ENCODE measurements at places on chromosomes 7 and 10.

- DNase-seq = no peak
Measured at GRCh38 chr7:103394566-103394965, 47.1 kb downstream of the PSMC2 start.

DNA sequence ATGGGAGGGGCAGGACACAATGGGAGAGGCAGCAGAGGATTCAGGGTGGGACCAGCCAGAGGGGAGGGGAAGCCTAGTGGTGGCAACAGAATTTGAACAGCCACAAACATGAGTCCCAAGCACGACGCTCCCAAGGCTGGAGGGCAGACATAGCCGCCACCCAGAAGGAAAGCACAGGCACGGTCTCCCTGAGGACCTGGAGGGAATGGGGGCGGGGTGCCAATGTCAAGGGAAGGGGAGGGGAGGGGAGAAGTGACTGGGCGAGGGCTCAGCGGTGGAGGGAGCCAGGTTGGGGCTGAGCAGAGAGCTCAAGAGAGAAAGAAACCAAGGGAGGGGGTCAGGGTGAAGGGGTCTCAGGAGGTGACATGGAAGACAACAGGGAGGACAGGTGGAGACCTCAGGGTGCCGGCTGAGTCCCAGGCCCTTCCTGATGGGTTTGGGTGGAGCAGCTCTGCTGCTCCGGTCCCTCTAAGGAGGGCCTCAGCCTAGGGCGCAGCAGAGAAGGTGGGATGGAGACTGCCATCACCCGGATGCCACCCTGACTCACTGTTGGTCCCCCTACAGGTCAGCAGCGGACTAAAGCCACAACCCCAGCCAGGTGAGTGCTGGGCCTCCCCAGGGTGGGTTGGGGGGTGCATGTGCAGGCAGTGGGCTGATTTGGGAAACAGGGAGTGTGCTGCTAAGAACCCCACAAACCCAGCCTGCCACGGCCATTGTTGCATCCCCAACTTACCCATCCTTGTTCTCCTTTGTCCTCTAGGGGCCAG is 24.2 kb downstream of the PILRA start:
- no peak for DNase-seq

GRCh38 chr10:11593612-11594011 is 17.8 kb downstream of the USP6NL start:
- DNase-seq = no peak

DNA sequence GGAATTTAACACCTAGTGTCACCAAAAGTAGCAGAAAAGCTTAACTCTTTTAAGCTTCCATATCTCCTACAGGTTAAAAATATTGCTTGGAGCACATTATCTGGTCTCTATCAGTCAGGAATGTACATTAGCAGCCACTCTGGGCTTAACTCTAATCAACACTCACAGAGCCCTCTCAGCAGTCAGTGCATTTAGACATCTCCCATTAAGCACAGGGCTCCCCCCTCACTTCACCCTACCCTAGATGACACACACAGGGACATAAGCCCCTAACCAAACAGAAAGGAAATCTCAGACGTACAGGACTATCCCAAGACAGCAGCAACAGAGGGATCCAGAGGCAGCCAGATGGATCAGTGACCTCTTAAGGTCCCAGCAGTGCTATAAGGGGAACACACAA is 26.4 kb downstream of the FBXW4 start:
- no peak for DNase-seq

DNA sequence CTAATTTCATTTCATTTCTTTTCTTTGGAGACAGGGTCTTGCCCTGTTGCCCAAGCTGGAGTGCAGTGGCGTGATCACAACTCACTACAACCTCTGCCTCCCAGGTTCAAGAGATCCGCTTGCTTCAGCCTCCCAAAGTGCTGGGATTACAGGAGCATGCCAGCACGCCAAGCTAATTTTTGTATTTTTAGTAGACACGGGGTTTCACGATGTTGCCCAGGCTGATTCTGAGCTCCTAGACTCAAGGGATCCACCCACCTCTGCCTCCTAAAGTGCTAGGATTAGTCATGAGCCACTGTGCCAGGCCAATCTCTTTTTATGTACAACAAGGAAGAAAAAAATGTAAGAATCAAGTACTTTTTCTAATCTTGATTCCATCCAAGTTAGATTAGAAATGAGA is 10.7 kb upstream of the KMT2E start:
- DNase-seq = no peak

- no peak for DNase-seq
Measured at GRCh38 chr10:104735757-104736391, 94.8 kb downstream of the SORCS3 start.

- no peak for DNase-seq
Measured at GRCh38 chr7:36790311-36790787, 66.1 kb upstream of the AOAH start.

DNA sequence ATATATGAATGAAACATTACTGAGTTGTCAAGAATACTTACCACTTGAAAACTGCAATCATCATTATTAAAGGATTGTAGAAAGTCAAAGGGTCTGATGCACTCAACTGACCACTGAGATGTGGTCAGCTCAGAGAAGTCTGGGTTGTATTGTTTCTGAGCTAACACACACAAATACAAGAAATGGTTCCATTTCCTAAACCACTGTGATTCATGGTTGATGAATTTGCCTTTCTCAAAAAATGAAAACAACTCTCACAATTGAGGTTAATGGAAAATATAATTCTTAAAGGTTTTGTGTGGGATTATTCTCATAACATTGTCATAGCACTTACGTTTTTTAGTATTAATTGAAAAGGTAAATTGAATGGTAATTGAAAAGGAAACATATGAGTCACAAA is 45.6 kb upstream of the TAS2R16 start:
- no peak for DNase-seq

DNA sequence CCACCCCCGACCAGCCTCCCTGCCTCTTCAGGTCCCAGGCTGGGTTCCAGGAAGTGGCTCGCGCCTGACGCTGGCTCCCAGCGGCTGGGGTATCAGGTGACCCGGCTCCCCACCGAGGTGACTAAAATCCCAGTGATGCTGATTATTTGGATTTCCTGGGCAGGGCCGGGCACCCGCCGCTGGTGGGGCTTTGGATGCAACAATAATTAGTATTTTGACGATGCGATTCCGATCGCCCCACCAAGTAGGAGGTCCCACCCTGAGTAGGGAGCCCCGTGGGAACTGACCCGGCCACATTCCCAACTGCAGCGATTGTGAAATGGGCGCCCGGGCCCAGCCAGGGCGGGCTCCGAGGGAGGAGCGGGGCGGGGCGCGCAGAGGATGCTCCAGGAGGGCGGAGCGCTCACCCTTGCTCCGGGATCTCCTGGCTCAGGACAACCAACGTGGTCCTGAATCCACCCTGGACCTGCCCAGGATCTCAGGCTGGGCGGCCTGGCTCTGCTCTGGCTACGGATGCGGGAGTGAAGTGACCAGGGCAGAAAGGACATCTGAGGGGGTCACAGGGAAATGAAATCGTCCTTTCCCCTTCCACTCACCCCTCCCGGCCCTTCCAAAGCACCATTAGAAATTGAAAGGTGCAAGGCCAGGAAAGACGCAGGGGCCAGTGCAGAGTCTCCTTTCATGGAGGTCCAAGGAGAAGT is 32.6 kb downstream of the DUSP5 start:
- DNase-seq = no peak

DNA sequence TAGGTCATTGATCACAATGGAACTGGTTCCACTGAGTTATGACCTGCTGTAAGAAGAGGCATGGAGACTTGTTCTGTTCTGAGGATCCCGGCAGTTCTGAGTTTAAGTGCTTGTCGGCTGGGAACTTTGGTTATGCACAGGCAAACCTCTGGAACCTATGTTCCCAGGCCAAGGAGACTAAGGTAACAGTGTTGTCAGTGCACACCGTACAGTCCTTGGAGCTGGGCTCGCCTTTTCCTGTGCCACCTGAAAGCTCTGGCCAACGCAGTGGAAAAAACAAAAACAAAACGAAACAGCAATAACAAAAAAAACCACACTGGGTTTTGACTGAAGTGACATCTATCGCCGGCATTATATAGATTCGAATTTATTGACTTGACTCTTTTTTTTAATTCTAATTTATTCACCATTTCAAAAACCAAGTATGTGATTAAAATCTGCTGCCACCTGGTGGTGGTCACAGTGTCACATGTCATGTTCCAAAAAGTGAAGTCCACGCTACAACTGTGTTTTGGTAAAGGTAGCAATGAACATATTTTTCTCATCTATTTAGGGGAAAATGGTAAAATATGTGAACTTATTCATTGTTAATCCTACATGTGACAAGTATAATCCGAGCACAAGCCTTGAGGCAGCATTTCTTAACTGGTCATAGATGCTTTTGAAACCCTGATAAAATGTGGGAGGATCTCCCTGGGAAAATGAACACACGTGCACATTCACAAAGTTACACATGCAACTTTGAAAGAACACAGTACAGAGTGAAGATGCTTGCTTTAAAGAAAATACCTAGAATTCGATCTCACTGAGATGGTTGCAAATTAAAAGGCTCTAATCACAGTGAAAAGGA is 113.8 kb upstream of the PPP2R2D start:
- no peak for DNase-seq

DNA sequence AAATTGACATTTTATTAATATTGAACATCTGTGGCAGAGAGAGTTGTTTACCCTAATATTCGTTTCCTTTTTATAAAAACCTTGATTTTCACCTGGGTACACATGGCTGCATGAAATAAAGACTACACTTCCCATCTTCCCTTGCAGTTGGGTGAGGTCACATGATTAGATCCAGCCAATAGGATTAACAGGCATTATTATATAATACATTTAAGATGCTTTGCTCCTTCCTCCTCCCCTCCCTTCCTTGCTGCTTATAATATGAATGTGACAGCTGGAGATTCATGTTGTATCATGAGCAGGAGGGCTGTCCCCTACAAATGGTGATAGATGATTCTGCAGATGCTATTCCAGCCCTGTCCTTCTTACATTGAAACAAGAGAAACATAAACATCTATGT is 146.6 kb downstream of the SH2D4B start:
- DNase-seq = no peak

GRCh38 chr10:51487576-51487975 is 211.8 kb downstream of the CSTF2T start:
- no peak for DNase-seq

- DNase-seq = no peak
Measured at GRCh38 chr10:2618690-2619089, 448.7 kb upstream of the PFKP start.

DNA sequence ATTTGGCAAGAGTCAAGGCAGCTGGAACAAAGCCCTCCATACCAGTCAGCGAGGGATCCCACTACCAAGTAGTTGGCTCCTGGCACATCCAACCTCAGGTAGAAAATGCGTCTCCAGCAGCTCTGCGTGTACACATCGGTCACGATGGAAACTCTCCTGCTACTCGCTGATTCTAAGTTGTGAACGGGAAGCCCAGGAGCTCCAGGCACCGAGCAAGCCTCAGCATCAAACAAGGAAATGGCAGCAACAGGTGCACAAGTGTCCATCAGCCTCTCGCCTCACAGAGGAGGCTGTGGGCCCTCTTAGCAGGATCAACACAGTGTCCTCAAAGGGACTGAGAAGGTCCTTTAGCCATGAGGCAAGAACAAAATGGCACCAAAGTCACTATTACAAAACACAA is 127.0 kb downstream of the TCERG1L start:
- DNase-seq = no peak

DNA sequence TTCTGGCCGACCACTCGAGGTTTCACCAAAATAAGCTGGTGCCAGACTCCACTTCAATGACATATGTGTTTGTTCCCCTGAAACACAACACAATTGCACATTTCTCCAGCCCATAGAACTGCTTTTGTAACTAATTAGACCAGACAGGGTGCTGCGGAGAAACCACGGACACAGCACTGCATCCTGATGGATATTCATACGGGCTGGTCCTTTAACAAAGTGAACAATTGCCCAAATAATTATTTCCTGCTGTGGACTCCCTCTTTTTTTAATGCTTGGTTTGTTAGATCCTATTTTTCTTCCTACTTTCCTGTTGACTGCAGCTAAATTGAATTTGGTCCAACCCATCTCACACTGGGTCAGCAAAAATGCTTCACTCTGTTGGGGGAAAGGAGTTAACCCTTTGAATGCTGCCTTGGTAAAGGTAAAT is 198.6 kb upstream of the BMPER start:
- DNase-seq = no peak

DNA sequence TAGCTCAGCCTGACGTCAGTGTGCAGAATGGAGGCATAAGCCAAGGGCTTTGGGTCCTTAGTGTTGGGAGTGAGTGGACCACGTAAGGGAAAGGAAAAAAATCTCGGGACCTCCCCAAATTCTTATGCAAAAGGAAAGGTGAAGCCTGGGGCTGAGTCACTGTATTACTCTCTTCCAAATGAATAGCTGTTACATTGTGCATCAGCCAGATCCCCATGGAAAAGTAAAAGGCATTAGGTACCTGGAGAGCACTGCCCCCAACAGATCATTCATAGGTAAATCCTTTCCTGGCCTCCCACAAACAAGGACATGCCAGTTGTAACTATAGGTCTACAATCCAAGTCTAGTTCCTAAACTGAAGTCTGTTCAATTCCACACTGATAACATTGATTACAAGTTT is 170.5 kb downstream of the C1GALT1 start:
- no peak for DNase-seq

- no peak for DNase-seq
Measured at GRCh38 chr7:147513451-147513850, 1077.1 kb upstream of the C7orf33 start.

DNA sequence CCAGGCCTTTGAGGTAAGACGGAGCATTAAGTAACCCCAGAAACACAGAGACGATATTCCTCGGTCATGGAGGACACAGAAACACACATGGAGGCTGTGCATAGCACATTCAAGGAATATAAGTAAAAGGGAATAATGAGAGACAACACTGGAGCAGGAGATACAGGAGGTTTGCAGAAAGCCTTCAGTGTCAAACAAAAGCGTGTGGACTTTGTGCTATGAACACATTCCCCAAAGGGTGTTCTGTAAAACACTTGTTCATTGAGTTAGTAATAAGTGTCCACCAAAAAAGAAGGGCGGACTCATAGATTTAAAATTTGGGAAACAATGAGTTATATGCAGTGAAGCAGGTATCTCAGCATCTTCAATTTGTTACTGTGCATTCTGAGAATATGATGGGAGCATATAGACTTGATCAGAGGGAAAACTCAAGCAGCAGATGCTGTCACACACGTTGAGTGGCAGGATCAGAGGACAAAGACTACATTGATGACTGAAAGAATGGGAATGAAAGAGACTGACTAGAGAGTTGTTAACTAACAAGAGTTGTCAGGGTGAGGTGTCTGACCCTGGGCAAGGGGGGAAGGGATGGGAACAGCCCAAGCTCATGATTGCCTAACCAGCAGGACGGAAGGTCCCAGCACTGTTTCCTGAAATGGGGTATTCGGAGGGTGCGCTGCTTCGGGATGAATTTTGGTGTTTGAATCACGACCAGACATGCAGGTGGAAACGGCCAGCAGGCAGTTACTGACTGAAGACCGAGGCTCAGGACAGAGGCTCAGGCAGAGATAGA is 85.2 kb upstream of the VIPR2 start:
- no peak for DNase-seq
